Activated naive CD4-positive, alpha-beta T cell treated with anti-CD3 and anti-CD28 coated beads, Interleukin-2, amount 50 U/mL, for 16 hours (primary cell): ENCODE measurements at places on chromosomes 5 and 9.
A peak's percentile ranks its signal among the peaks of the same experiment; 100 is the strongest.

DNA sequence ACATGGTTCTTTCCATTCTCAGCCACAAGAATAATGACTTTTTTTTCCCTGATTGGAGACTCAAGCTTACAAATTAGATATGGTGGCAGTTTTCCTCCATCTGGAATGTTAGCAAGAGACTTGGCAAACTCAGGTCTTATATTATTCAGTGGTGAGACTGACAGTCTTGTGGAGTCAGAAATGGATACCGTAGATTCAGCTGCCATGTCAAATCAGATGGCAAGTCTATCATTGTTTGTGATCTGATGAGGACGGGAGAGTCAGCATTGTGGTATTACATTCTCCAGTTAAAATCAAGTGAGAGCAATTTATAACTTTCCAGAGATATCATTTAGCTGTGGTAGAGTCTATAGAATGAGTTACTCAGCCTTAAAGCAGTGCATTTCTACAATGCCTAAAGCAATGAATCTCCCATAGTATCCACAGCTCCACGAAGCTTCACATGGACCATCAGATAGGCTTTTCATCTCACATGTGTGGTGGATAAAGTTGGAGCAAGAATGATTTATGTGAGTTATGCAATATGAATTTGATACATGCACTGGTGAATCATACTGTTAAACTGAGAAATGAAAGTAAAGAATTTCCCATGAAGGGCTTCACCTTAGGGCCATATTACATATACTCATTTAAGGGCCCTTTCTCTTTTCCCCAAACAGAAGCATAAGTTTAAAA, 430.6 kb downstream of the ZNF608 start:
- no peak for DNase-seq

DNA sequence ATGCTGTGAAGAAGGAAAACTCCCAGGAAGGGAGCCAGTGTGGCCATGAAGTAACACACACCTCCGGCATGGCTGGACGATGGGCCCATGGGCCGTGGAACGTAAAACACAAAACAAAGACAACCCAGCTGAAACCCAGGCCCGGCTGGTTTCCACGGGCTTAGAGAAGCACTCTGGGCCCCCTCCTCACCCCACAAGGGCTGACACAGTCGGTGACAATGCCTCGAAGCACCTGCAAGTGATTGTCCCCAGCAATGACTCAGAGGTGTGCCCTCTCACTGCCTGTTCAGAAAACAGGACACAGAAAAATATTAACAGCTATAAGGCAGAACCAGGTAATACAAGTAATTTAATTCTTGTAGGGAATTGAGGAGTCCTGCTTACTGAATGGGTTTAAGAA, 135.3 kb downstream of the ROR2 start:
- no peak for DNase-seq

GRCh38 chr9:123353984-123354591, 1.9 kb upstream of the CRB2 start:
- peak; percentile 65 for DNase-seq

DNA sequence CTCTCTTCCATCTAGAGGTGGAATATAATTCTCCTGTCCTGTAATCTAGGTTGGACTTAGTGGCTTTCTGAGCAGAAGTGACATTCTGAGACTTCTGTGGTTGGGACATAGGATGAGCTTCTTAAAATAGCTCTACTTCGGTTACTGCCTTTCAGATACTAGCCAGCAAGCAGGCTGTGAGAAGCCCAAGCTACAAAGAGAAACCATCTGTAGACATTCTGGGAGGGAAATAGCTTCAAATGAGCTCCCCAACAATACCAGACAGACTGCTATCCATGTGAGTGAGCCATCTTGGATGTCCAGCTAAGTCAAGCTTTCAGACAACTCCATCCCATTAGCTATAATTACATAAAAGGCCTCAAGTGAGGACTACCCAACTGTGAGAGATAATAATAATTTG, 568.9 kb downstream of the DMRTA1 start:
- no peak for DNase-seq

GRCh38 chr5:61253547-61253946, 78.5 kb upstream of the ZSWIM6 start:
- no peak for DNase-seq

DNA sequence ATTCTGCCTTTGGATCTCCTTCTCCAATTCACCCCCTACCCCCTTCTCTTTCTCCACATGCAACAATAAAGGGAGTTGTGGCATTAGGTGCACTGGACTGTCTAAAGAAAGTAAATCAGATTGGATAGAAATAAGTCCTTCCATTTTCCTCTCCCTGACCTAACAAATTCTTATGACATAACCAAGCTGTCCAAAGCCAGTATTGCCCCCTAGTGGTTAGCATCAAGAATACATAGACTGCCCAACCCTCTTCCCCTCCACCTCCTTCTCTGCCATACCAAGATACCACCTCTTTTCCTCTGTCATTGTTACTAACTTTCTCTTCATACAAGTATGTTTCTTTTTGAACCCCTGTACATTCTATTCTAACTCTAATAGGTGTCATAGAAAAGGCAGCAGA, 45.7 kb downstream of the PPARGC1B start:
- DNase-seq: no peak

DNA sequence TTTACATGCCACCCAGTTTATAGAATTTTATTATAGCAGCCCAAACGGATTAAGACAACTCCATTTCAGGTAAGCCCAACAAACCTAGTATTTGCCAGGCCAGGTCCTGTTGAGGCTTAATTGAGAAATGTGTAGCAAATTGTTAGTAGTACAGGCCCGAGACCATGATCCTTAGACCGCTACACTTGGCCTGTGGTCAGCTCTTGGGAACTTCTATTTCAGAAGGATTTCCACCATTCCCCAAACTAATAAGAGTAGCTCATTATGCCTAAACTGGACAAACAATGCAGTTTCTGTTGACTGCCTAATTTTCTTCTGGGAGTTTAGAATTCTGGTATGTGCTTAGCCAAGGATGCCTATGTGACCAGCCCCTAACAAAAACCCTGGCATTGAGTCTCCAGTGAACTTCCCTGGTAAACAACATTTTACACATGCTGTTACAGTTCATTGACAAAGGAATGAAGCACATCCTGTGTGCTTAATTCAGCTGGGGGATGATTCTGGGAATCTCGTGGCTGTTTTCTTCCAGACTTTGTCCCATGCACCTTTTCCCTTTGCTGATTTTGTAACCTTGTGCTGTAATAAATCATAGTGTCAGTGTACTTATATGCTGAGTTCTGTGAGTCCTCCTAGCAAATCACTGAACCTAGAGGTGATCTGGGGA, 5.6 kb upstream of the GPX3 start:
- DNase-seq: no peak

GRCh38 chr5:140546851-140547507, 483 bp upstream of the EIF4EBP3 start:
- no peak for DNase-seq

- DNase-seq: no peak
These were observed 3.3 kb downstream of the LTC4S start for GRCh38 chr5:179796877-179797608.

- DNase-seq: no peak
These were observed 13.2 kb upstream of the SLC25A48 start for GRCh38 chr5:135821061-135821801.

DNA sequence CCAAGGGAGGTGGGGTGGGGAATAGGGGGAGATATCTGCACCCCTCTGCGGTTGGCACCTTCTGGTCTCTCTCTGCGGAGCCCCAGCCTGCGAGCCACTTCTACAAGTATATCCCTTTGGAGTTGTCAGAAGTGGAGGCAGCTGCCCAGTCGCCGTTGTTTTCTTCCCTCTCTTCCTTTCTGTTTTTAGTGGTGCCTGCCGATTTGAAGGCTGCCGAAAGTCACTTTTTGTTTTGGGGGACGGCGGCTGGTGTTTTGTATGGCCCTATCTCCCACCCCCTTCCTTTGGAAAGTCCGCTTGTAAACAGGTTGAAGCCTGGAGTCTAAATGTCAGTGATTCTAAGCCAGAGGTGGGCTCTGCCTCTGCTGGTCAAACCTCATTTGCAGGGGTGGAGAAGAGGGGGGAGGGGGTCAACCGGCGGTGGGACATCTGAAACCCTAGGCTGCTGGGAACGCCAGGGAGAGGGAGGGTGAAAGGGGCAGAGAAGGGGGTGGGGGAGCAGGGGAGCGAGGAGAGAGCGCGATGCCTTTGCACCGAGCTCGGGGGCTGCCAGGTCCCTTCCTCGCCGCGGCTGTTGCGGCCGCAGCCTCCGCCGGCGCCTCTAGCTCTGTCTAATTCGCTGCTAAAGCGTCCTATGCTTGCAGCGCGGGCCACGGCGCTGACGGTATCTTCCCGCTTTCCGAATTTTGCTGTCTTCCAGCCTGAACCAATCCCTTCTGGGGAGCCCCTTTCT, at the start of gene FGF10:
Gene FGF10 (minus strand): TSS at position 331 of the 733 bp plus-strand sequence. CDS start 738 bp downstream, outside the sequence.
- DNase-seq: no peak

DNA sequence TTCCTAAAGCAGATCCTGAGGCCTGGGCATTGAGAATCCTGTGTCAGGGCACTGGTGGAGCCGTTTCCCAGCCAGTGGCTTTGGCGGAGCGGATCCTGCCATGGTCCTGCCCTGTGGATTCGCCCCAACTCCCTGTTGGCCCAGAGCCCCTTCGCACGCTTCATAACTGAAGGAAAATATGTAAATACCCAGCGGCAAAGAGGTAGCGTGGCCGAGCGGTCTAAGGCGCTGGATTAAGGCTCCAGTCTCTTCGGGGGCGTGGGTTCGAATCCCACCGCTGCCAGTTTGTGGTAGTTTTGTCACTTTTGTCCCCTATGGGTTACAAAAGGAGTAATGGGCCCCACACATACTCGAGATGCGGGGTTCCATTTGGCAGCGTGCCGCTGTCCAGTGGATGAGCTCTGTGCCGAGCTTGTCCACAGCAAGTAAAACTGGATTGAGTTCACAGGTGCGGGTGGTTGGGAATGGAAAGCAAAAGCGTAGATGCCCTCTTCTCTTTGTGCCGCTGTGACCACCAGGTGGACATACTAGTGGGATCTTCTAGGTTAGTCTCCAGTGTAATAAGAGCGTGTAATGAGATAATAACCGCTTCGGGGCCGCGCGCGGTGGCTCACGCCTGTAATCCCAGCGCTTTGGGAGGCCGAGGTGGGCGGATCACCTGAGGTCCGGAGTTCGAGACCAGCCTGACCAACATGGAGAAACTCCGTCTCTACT, 17.3 kb downstream of the TRIM7 start:
- peak; percentile 67 for DNase-seq

GRCh38 chr5:115555084-115555633, 10.6 kb upstream of the FEM1C start:
- no peak for DNase-seq

DNA sequence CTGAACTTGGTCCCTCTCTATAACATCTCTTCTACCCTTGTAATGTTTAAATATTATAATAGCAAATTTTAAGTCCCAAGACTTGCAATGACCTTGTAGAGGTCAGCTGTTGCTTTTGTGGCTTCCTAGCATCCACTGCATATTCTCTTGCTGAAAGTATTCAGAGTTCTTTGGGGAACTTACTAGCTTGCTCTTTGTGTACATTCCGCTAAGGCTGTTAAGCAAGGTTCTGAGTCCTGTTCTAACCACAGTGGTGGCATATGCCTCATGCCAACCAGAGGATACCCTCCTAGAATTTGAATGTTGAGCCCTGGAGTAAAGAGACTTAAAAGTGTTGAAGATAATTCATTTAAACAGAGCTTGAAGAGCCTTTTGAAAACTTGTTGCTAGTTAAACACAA, 570.9 kb downstream of the TLE1 start:
- no peak for DNase-seq

GRCh38 chr9:81320909-81321482, 368.4 kb downstream of the TLE1 start:
- no peak for DNase-seq

GRCh38 chr9:93200989-93201334, 17.0 kb downstream of the WNK2 start:
- no peak for DNase-seq

DNA sequence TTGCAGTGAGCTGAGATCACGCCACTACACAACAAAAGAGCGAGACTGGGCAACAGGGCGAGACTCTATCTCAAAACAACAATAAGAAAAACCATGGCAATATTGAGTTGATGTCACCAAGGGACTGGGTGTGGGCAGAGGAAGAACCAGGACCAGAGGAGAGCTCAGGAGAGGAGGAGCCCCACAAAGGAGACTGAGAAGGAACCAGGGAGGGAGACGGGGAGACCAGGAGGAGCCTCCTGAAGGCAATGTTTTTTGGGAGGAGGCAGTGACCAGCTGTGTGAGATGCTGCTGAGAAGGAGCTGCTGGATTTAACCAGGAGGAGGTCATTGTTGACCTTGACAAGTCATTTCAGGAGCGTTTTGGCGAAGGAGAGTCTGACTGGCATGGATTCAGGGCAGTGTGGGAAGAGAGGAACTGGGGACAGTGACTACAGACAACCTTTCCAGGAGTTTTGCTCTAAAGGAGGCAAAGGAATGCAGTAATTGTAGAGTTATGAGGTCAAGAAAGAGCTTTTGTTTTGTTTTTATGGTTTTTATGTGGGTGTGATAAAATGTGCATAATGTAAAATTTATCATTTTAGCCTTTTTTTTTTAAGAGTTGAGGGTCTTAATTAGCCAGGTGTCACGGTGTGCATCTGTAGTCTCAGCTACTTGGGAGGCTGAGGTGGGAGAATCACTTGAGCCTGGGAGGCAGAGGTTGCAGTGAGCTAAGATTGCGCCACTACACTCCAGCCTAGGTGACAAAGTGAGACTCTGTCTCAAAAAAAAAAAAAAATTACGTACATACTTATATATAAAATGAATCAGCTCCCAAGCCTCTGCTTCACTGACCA, 17.9 kb downstream of the TRUB2 start:
- no peak for DNase-seq

- DNase-seq: no peak
These were observed 1.6 kb downstream of the REEP2 start for GRCh38 chr5:138440159-138441073.

- no peak for DNase-seq
These were observed 45.4 kb downstream of the ABCA1 start for GRCh38 chr9:104882566-104882965.

DNA sequence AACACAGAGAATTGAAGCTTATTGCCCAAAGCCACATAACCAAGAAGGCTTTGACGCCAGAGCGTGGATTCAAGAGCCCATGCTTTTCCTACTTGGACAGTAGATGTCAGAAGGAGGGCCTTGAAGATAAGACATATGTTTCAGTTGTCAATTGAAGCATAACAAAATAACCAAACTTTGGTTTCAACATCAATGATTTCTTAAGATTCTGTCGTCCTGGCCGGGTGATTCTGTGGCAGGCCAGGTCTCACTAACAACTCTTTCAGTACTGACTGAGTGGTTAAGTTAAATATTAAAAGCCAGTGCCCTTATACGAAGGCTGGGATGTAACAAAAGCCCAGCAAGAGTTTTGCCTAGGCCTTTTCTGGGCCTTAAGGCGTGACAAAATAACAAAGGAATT, 94.0 kb downstream of the RCL1 start:
- no peak for DNase-seq

DNA sequence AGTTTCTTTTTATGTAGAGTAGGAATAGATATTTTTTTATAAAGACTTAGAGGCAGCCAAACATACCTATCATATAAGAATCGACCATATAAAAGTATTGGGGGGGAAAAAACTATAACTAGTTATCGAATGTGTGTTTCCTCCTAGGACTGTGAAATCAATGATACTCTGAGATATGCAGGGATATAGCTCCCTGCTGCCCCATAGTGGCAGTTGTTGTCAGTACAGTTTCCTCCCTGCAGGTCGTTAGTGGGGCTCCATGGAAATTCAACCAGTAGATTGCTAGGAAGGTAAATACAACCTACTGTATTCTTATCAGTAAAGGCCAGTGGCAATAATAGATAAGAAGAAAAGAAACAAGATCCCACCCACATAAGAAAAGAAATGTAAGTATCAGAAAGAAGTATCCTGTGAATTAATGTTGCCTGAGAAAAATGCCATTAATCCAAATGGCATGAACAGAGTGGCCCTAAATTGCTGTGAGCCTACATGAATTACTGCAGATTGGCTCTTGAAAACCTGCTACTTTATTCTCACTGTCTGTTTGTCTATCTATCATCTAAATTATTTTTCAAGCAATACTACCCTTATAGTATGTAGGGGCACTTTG, 136.9 kb upstream of the FBN2 start:
- DNase-seq: peak; percentile 20
